ENCODE measurements at places on chromosomes 1 and 21. TPM values are rescaled to one million over a fixed set of nuclear protein-coding genes. Genes with fewer than 3 reads are reported as not detected.

The ARMH1 gene
- total RNA-seq = 0.96 TPM

DNA sequence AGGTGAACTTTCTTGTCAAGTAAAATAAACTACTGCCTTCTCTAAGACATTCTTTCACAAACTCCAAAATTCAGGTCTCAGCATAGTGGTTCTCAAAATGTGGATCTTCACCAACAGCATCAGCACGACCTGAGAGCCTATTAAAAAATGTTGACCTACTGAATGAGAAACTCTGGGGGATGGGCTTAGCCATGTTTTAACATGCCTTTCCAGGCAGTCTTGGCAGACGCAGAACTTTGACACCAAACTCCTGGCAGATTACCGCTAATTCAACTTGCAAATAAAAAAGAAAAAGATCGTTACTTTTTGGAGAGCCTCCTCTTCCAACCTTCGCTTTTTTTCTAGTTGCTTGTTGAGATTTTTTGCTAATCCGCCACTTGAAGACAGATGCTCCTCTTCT is 35.1 kb downstream of the ARHGAP29 start:
- no peak overlapping the region for H3K4me3 ChIP-seq
- no peak overlapping the region for H3K27ac ChIP-seq
- H3K36me3 ChIP-seq = peaks cover 77% of the 10 kb centered on the region
- no peak for DNase-seq
- peaks cover 5% of the 10 kb centered on the region for H3K4me1 ChIP-seq

DNA sequence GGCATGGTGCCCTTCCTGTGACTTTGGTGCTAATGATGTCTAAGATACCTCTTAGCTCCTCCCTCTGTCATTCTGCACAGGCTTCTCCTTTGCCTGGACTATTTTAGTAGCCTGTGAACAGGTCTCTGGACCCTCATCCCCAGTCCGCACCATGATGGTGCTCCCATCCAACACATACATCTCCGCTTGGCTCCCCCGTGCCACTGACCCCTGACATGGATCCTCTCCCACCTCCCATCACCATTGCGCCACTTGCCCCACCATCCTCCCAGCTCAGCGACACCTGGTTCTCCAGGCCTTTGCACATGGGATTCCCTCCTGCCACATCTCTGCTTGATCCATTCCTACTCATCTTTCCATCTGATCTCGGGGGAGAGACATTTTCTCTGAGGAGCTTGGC is 33.9 kb downstream of the RUNX3 start:
- H3K4me3 ChIP-seq = no peak overlapping the region
- peaks cover 11% of the 10 kb centered on the region for H3K27me3 ChIP-seq
- no peaks in the 10 kb centered on the region for H3K4me1 ChIP-seq
- no peak overlapping the region for H3K27ac ChIP-seq

The MTR gene
- total RNA-seq = 54.6 TPM

DNA sequence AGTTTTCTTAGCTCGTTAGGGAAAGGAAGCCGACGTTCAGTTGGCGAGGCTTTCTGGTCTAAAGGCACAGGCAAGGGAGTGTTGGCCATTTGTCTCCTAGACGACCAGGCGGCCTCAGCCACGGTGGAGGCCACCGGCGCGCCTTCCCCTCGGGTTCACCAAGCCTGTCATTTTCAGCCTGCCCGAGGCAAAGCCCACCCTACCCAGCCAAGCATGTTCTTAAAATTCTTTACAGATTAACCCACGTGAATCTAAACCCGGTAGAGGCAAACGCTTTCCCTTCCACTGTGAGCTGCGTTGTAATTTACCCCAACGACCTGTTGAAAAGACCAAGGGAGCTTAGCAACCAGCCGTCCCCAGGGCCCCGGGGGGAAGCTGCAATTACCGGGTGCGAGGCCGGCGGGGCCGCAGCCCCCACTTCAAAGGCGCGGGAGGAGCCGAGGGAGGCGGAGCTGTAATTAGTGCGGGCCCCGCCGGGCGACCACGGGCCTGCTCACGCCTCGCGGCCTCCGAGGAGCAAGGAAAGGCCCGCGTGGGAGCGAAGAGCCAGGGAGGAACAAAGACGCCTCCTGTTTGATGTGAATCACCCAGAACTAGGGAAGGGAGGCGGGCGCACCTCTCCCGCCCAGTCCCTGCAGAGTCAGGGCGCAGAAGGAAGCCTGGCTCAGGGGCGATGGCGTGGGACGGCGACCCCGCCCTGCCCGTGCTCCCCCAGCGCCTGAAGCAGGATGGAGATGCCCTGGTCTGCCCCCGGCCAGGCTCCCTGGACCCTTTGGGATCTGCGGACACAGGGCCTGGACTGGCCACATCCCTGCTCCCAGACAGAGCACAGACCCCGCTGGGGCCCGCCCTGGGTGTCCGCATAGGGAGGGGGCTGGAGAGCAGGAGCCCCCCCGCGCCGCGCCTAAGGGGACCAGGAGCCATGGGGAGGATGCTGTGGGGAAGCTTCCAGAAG is 12.1 kb upstream of the TSPEAR start:
- no peak overlapping the region for H3K27ac ChIP-seq
- H3K27me3 ChIP-seq = peaks cover 81% of the 10 kb centered on the region
- no peaks in the 10 kb centered on the region for H3K36me3 ChIP-seq
- H3K4me1 ChIP-seq = peaks cover 4% of the 10 kb centered on the region
- H3K4me3 ChIP-seq = no peak overlapping the region

All from MCF 10A (cell line).